ENCODE measurements at places on chromosomes 1 and 21.
A peak's percentile ranks its signal among the peaks of the same experiment; 100 is the strongest.

- no peak for DNase-seq
Measured at GRCh38 chr1:159866905-159867663, 4.6 kb upstream of the VSIG8 start.

- no peak for DNase-seq
Measured at GRCh38 chr1:77945345-77945744, 33.5 kb downstream of the FUBP1 start.

DNA sequence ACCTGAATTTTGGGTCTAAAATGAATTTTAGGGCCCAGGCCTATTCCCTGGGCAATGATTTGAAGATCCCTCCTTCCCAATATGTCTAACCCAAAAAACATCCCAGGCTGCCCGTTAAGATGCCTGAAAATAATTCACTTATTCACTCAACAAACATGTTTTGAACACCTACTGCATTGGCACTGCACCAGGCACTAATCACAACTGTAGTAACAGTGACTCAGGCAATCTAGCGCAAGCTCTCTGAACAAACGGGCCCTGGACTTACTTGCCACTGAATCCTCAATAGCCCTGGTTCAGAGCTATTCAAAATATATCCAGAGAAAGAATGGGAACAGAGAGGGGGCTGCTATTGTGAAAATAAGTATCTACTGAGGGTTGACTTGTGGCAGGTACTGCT, 4.2 kb downstream of the CD244 start:
- no peak for DNase-seq

DNA sequence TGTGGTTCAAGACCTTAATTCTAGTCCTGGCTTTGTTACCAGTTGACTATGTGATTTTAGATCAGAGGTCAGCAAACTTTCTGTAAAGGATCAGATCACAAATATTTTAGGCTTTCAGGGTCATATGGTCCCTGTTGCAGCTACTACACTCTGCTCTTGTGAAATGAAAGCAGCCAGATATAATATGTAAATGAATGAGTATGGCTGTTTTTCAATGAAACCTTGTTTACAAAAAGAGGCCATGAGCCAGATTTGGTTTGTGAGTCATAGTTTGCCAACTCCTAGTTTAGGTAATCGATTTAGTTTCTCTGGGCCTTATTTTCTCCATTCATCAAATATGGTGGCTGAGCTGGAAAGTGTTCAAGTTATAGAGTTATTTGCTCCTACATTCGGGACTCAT, 346.7 kb downstream of the NUF2 start:
- no peak for DNase-seq

DNA sequence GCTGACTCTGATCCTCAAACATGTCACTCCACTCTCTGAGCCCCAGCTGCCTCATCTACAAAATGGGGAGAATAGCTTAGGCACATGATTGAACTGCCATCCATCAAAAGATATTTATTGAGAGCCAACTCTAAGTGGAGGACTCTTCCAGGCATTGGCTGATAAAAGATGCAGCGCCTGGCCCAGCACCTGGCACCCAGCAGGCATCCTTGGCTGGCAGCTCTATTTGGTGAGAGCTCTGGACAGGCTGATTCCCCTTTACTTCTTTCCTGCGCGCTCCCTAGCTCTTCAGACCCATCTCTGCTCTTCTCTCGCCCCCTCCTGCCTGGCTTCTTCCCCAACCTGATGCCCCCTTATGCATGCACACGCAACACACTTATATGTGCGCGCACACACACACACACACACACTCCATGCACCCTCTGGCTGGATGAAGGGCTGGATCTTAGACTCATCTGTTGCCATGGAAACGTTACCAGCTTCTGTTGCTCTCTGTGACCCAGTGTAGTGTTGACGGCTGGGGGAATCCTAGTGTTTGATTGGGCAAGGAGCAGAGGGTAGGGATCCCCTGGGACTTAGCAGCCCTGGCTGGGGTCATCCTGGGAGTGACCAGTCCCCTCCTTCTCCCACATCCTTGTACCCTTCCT, 49.3 kb downstream of the VWA5B1 start:
- DNase-seq: no peak

- DNase-seq: peak; percentile 62
Measured at GRCh38 chr1:63327417-63328054, 5.2 kb downstream of the FOXD3 start.

DNA sequence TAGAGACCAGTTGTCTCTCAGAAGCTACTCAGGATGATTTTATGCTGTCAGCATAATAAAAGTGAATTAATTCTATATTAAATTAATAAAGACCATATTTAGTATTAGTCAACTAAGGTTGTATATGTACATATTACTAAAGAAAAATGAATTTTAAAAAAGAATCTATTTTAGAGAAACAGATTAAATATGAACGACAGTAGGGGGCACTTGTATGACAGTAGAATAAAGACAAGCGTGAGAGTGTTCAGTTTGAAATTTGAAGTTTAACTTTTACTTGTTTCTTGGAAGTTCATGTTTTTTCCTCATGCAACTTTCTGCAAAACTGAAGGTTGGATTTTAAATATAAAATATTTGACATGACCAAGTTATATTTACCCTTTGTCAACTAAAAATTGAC, 67.9 kb upstream of the MACF1 start:
- no peak for DNase-seq

DNA sequence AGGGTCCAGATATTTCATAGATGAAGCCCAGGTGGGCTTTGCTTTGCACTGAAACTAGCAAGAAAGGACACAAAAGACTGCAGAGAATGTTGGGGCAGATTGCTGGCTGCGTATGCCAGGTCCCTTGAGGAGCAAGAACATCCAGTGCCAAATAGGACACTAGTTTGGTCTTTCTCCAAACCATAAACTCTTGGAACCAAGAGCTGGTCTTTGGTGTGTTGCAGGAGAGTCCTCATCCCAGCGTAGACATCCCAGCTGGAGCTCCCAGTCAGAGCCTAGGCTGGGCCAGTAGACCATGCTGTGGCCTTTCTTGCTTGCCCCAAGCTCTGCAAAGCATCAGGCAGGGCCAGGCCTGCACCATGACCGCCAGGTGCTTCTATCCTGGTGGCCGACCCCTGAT, 87.5 kb downstream of the ATP5PO start:
- no peak for DNase-seq

DNA sequence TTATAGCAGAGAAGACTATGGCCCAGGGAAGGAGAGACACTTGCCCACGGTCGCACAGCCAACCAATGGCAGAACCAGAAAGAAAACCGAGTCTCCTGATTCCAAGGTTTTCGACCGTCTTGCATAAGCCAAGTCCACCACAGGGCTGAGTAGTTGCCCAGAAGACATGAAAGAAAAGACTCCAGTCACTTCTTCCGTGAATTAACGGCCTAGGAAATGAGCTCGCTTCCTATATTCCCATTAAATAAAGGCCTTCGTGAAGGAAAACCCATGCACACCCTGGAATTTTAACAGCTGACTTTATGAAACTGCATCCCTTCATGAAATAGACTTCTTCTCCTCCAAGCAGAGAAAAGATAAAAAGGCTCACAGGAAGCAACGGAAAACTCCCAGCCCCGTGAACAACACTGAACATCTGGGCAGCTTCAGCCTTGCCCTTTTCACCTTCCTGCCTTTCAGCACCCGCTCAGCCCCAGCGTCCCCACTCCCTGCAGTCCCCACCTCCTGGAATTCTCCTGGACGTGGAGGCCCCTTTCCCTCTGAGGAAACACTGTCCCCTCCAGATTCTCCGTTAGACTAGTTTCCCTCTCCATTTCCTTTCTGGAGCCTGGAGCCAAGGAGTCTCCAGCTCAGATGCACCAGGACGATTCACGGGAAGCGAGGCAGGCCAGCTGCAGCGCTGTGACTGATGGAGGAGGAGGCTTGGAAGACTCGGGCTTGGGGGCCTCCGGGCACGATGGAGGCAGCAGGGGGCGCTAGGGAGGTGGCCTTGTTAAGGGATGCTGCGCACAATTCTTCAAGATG, 2.7 kb upstream of the MYOC start:
- peak; percentile 32 for DNase-seq

GRCh38 chr1:91952187-91952586, 3.0 kb downstream of the BRDT start:
- no peak for DNase-seq

GRCh38 chr1:225879521-225880221, 2.5 kb downstream of the TMEM63A start:
- DNase-seq: peak; percentile 55

- DNase-seq: no peak
Measured at GRCh38 chr1:95809391-95809790, 575.4 kb downstream of the RWDD3 start.

- DNase-seq: no peak
Measured at GRCh38 chr1:1165900-1166421, 7.7 kb upstream of the TTLL10 start.

DNA sequence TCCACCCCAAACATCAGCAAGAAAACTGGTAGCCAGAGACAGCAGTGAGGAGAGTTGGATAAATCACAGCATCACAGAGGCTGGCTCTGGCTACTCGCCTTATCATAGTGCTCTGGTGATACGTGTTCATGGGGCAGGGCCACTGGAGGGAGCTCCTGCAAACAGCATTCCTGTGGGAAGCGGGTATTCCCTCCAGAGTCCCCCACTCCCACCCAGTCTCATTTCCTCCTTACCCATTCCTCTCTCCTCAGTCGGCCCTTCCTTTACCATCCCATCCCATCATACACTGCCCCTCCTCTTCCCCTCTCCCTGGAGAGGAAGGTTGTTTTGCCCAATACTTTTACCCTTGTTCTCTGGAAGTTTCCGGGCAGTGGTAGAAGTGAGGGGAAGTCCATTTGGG, 7.1 kb downstream of the NHLH2 start:
- no peak for DNase-seq

GRCh38 chr1:213686983-213687382, 300.8 kb upstream of the PROX1 start:
- DNase-seq: no peak

DNA sequence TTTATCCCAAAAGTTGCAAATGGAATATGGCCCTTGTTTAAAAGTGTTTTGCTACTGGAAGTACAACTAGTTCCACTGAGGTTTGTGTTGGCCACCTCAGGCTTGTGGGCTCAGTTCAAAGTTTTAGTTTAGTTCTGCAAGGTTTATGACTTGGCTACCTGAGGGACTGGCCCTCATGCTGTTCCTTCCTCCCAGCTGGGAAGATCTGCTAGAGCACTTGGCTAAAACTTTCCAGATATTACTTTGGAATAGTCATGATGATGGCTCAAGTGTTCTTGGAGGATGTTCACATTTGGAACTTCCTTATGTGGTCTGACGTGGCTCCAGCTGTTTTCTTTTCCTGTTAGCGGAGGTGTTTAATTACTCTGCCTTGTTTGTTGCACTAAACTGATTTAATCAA, 110.2 kb upstream of the IVNS1ABP start:
- no peak for DNase-seq

DNA sequence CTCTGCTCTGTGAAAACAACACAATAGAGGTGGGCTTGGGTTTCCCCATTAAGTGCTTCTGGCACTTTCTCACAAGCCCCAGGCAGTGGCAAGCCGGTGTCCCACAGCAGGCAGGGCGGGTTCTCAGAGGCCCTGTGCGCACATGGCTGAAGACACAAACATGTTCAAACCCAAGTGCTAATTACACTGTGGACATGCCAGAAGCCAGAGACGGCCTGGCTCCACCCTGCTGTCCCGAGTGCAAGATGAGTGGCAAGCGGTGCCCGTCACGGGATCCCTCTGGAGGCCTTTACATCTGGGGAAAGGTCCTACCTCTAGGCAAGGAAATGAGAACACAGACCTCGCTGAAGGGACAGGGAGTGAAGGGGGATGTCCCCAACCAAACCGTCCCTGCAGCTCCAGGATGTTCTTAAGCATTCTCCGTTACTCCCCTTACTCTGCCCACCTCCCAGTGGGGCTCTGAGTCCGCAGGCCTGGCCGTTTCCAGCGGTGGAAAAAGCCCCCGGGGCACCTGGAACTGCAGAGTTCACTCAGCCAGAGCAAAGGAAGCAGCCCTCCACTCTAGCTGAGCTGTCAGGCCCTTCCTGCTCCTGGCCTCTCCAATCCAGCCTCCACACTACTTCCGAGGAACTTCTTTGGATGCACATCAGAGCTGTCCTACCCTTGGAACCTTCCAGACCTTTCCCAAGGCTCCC, 57.4 kb downstream of the SLC66A1 start:
- DNase-seq: no peak

GRCh38 chr1:24105368-24106160, 6.4 kb downstream of the MYOM3 start:
- DNase-seq: no peak

- DNase-seq: no peak
Measured at GRCh38 chr1:67572594-67573221, 112.3 kb upstream of the GADD45A start.

- DNase-seq: no peak
Measured at GRCh38 chr1:192104852-192105251, 53.4 kb upstream of the RGS18 start.

- no peak for DNase-seq
Measured at GRCh38 chr1:39663559-39663958, 8.3 kb downstream of the NT5C1A start.

DNA sequence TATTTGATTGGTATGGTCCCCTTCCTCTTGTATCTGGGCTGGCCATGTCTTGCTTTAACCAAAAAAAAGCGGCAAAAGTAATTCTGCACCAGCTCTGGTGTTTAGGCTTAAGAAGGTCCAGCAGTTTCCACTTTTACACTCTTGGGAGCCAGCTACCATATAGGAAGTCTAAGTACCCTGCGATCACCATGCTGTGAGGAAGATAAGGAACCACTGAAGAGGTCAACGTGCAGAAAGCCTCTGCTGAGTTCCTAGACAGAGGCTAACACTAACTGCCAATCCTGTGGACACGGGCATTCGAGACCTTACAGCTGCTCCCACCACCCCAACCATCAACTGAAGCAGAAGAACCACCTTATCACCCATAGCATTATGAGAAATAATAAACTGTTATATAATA, 331.4 kb downstream of the VAV3 start:
- DNase-seq: no peak

- DNase-seq: peak; percentile 55
Measured at GRCh38 chr1:151693057-151693651, 23.4 kb downstream of the CELF3 start.

GRCh38 chr1:158485455-158485854, 13.4 kb downstream of the OR10R2 start:
- no peak for DNase-seq

GRCh38 chr1:95138223-95138622, 21.1 kb downstream of the TLCD4 start:
- no peak for DNase-seq

- no peak for DNase-seq
Measured at GRCh38 chr1:53069265-53069662, 7.3 kb downstream of the PODN start.

DNA sequence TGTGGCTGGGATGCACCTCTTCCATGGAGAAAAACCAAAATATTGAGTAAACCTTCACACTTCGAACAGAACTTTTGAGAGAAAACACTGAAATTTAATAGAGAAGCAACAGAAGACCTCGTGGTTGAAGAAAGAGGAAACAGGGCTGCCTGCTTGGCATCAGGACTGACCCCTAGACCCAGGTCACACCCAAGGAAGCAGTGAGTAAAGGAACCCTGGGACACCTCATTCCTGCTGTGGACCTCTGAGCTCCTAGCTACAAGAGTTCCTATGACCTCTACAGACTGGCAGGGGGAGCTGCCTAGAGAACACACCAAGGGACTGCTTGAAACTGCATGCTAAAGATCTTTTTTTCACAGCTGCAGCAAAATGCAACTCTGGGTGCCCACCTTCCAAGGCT, 67.8 kb downstream of the FASLG start:
- DNase-seq: no peak
